GM23338 (cell line): ENCODE measurements at places on chromosomes 11 and 22. TPM values are rescaled to one million over a fixed set of nuclear protein-coding genes. Genes with fewer than 3 reads are reported as not detected.

Gene COMT
- 29.8 and 35.1 TPM in 2 replicates for total RNA-seq

Gene CRYAB
- 6.1 and 6.8 TPM in 2 replicates for total RNA-seq

Gene CDK2AP2
- 39.8 and 48.6 TPM in 2 replicates for total RNA-seq

Gene SLC22A6
- not detected in 2 replicates for total RNA-seq

GRCh38 chr22:36808721-36809344, 8.0 kb downstream of the PVALB start:
- no peak overlapping the region for H3K4me3 ChIP-seq
- no peaks in the 10 kb centered on the region for H3K36me3 ChIP-seq
- no peaks in the 10 kb centered on the region for H3K27me3 ChIP-seq
- DNase-seq = no peak
- peaks cover 3% of the 10 kb centered on the region; the same call in 1 of the 2 replicates for H3K4me1 ChIP-seq

- H3K27me3 ChIP-seq = no peaks in the 10 kb centered on the region
- no peak overlapping the region for H3K4me3 ChIP-seq
- no peak for DNase-seq
- H3K4me1 ChIP-seq = peaks cover 19% of the 10 kb centered on the region
- H3K36me3 ChIP-seq = no peaks in the 10 kb centered on the region
Measured at GRCh38 chr11:86034710-86035109, 34.2 kb downstream of the PICALM start.

DNA sequence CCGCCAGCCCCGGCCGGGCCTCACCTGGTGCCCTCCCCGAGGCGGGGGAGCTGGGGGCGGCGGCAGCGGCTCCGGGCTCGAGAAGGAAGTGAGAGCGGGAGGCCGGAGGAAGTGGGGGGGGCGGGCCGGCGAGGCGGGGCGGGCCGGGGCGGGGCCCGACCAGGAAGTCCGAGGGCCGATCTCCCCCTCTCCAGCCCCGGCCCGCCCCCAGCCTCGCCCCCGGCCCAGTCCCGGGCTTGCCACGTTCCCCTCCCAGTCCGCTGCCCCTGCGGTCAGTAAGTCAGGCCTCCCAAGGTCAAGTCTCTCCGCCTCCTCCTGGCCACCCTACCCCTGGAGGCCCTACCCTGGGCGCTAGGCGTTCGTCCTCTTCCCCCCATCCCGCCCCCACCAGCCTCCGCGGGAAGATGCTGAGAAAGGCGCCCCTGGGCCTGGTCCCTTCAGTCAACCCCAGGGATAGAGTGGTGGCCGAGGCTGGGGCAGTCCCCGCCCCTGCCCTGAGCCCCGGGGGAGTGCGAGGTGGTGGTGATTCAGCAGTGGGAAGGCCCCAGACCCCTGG, at the start of gene RHOG:
TSS of gene RHOG (minus strand) at position 90 of the 556 bp plus-strand sequence. CDS start 12,821 bp downstream, outside the sequence.
- H3K4me3 ChIP-seq = peak within 1 kb of the TSS; percentile 85
- peak; percentile 75 for DNase-seq
- no peaks in the 10 kb centered on the region for H3K27me3 ChIP-seq
- peak within 1 kb of the TSS; percentile 84; the same call in 1 of the 2 replicates for H3K27ac ChIP-seq

- H3K27ac ChIP-seq = no peak overlapping the region
- no peaks in the 10 kb centered on the region for H3K36me3 ChIP-seq
- H3K4me1 ChIP-seq = no peaks in the 10 kb centered on the region
- no peaks in the 10 kb centered on the region for H3K27me3 ChIP-seq
Measured at GRCh38 chr11:6357222-6357621, 33.1 kb upstream of the SMPD1 start.

GRCh38 chr11:81874635-81875034, 859.0 kb downstream of the FAM181B start:
- no peaks in the 10 kb centered on the region for H3K4me1 ChIP-seq
- H3K4me3 ChIP-seq = no peak overlapping the region
- H3K27me3 ChIP-seq = no peaks in the 10 kb centered on the region

DNA sequence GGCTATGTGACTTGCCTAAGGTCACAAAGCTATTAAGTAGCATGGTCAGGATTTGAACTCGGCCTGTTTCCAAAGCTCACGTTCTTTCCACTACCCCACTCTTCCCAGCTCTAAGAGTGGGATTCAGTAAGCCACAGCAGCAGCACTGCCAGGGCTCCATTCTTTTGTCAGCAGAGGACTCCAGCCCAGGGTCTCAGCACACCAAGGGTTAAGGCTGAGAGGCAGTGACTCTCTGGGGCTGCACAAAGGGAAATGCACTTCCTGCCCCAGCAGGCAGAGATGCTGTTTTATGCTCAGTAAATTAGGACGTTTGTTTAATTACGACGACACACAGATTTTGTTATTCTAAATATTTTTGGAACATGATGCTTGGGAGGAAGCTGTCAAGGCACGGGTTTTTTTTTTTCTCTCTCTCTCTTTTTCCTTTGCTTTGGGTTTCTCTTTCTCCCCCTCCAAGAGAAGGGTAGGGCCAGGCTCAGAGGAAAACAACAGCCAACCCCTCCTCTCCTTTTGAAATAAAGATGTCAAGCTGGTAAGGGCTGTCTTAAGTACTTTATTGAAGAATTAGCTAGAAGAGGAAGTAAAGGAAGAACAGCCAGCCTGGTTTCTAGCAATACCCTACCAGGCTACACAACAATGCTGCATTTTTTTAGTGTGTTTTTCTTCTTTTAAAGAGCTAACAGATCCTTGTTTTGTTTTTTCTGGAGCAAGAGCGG, 2.8 kb downstream of the MYH9 start:
- H3K36me3 ChIP-seq = no peaks in the 10 kb centered on the region; the same call in 1 of the 2 replicates
- H3K4me3 ChIP-seq = peak overlapping the region; percentile 97
- no peaks in the 10 kb centered on the region for H3K27me3 ChIP-seq

GRCh38 chr11:15107730-15108515, 6.8 kb upstream of the INSC start:
- H3K4me1 ChIP-seq = no peaks in the 10 kb centered on the region
- no peak overlapping the region for H3K27ac ChIP-seq
- H3K4me3 ChIP-seq = no peak overlapping the region
